ENCODE measurements at places on chromosomes 5 and 9.

DNA sequence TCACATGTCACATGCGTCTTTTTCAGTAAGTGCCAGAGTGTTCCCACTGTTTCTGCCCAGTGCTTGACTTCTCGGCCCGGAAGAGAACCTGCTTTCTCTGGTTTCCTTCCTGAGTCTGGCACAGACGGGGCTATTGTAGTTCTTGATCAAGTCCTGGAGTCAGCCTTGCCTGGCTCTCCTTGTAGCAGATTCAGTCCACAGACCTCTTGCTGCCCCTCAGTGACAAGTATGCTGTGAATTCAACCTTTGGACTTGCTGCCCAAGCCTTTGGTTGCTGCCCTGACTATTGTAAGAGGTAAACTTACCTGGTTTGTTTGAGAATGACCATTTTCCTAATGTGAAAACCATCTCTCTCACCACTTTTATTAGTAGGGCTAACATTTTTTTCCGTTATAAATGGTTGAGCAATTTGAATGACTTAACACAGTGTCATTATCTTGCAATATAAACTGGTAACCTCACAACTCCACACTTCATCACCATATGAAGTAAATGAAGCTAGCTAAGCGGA is 24.7 kb downstream of the ZBTB34 start:
- DNase-seq: no peak

GRCh38 chr9:738209-738915 is 103.1 kb upstream of the DMRT1 start:
- DNase-seq: no peak

- no peak for DNase-seq
These were observed 181.7 kb upstream of the SLC30A5 start for GRCh38 chr5:68911840-68912690.

GRCh38 chr9:81687521-81688261 is 1.7 kb downstream of the TLE1 start:
- peak; percentile 51 for DNase-seq

- DNase-seq: no peak
These were observed 3.1 kb upstream of the NDUFS4 start for GRCh38 chr5:53557386-53557785.

- DNase-seq: no peak
These were observed 258.4 kb upstream of the TAS2R1 start for GRCh38 chr5:9888501-9888901.

GRCh38 chr9:86774116-86774515 is 173.2 kb downstream of the GAS1 start:
- DNase-seq: no peak

GRCh38 chr9:28927691-28928090 is 1354.4 kb upstream of the C9orf72 start:
- DNase-seq: no peak

DNA sequence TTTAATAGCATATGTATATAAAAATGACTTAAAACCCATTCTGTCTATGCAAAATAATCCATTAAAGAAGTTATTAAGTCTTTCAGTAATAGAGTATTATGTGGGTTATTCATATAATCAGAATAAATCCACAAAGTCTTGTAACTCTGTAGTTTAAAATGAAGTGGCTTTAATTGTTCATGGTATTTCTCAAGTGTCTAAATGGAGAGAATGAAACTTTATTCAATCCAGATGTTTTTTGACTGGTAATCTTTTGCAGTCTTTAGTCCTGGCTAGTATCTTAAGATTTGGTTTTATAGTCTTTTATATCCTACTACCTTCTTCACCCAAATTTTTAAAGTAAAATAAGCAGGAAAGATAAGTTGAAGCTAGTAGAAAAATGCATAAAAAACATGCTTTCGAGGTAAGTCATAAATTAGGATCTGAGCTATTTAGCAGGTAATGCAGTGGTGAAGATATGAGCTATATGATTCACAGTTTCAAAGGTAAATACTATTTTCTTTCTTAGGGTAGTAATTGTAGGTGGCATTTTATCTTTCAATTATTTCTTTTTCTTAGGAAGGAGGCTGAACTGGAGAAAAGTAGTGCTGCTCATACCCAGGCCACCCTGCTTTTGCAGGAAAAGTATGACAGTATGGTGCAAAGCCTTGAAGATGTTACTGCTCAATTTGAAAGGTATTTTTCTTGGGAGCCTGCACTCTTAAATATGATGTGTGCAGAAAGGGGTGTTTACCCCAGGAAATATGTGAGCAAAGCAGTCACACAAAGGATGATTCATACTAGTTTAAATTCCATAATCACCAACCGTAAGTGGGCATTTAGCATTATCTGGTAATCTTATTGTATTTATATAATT is 17.9 kb downstream of the HMMR start:
- no peak for DNase-seq
